ENCODE measurements at places on chromosomes 5 and 9.

- DNase-seq = no peak
Observed at GRCh38 chr9:135241381-135242048, 154.0 kb downstream of the OLFM1 start.

- DNase-seq = no peak
Observed at GRCh38 chr5:55030220-55030619, 6.2 kb downstream of the GZMK start.

DNA sequence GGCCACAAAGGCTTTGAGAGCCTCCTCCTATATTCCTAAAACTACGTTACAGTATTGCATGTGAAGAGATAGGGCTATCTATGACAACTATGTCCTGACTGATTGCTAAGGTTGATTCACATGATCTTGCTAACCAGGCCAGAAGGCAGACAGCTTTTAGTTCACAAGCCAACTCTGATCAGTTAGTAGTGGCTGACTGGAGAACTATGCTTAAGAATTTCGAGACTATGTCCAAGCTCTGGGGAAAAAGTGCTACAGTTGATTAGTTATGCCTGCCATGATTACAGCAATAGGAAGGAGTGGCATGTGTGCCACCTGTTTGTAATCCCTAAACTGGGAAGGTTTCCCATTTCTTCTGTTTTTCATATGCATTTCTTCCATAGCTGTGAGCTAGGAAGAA, 223.4 kb downstream of the DOCK8 start:
- peak; percentile 25 for DNase-seq

- no peak for DNase-seq
Observed at GRCh38 chr9:126519660-126520420, 93.9 kb upstream of the LMX1B start.

DNA sequence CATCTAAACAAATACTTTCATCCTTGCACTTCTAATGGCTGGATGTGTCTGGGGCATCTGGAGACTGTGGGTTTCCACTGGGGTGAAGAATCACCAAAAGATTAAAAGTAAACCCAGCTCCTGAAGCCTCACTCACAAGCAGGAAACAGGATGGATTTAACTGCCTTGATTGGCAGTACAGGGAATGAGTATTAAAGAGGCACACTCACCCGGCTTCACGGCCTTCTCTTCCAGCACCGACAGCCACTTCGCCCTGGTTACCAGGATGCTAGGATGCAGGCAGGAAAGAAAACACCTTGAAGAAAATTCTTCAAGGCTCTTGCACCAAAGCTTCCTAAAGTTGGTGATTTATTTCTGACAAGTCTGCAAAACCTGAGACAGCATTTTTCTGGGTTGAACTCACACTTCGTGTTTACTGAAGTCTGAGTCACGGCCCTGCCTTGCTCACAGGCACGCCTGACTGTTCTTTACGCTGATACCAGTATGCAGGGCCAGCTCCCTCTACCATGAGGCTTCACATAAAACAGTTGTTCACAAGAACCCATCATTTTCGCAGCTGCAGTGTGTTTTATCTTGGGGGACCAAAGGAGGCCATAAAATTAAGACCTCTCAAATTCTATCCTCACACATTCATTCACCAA, 56.5 kb upstream of the ZNF354A start:
- peak; percentile 50 for DNase-seq

GRCh38 chr9:36268007-36268427, 9.8 kb upstream of the GNE start:
- no peak for DNase-seq

GRCh38 chr5:40397976-40398375, 281.7 kb upstream of the PTGER4 start:
- DNase-seq = no peak

GRCh38 chr9:1939466-1939865, 75.7 kb upstream of the SMARCA2 start:
- DNase-seq = no peak

GRCh38 chr5:97846643-97847042, 663.6 kb upstream of the RIOK2 start:
- DNase-seq = no peak

GRCh38 chr9:103183701-103184171, 188.6 kb downstream of the CYLC2 start:
- DNase-seq = peak; percentile 1

- DNase-seq = peak; percentile 63
Observed at GRCh38 chr5:177426566-177427210, at the start of gene GRK6. Gene GRK6 (plus strand): TSS chr5:177426676. CDS start chr5:177426846, 170 bp downstream.

GRCh38 chr5:87069974-87070608, 197.6 kb upstream of the RASA1 start:
- peak; percentile 6 for DNase-seq

DNA sequence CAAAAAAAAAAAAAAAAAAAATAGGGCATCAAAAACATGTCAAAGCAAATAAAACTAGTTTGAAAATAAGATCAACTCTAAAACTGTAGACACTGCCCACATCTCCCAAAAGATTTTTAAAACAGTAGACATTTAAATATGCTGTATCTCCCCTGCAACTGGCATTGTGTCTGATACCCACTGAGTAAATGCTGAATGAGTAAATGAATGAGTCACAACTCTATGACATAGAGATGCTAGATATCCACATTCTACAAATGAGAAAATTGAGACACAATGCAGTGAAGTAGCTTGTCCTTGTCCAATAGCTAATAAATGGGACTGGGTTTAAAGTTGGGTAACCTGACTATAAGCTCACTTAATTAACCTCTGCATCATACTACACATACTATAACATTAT, 14.1 kb upstream of the MAP1B start:
- no peak for DNase-seq

- no peak for DNase-seq
Observed at GRCh38 chr9:122252796-122253195, 11.8 kb downstream of the RBM18 start.

DNA sequence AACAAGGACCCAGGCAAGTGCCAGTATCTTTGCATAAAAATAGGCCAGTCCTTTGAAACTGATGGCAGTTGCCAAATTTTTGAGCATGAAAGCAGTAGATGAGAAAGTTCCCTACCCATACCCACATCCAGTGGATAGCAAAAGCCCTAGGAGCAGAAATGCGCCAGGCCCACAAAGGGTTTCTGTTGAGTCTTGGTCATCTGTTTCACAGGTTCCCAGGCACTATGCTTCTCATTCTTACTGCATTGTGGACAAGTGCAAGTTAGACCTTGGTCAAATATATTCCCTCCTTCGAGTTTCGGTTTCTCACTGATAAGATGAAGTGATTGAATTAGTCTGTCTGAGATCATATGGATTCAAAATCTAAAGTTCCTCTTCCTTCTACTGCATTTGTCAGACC, 152.3 kb downstream of the NR3C1 start:
- DNase-seq = peak; percentile 54

DNA sequence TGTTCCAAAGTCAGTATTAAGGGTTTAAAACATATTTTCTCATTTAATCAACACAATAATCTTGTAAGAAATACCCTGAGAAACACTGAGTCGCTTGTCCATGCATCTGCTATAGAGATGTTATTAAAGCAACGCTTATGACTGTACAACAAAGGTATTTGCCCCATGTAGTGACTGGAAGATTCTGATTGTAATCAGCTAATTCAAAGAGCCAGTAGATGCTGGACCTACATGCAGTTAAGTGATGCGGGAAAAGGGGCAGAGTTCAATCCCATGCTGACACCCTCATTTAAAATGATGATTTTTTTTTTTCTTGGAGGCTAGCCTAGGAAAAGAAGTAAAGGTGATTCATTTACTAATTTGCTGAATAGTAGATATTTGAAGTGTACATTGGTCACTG, 149.3 kb upstream of the MTAP start:
- DNase-seq = no peak

GRCh38 chr5:4479426-4479825, 660.7 kb upstream of the ADAMTS16 start:
- no peak for DNase-seq

DNA sequence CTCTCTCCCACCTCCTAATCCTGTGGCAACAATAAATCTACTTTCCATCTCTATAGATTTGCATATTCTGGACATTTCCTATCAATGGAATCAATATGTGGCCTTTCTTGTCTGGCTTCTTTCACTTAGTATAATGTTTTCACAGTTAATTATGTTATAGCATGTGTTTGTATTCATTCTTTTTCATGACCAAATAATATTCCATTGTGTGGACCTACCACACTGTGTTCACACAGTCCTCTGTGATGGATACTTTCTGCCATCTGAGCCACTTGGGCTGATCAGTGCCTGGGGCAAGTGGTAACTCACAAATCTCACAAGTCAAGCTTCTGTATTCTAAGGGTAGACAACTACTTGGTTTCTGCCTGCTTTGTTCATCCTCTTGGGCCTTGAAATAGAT, 48.7 kb upstream of the POMT1 start:
- DNase-seq = no peak

DNA sequence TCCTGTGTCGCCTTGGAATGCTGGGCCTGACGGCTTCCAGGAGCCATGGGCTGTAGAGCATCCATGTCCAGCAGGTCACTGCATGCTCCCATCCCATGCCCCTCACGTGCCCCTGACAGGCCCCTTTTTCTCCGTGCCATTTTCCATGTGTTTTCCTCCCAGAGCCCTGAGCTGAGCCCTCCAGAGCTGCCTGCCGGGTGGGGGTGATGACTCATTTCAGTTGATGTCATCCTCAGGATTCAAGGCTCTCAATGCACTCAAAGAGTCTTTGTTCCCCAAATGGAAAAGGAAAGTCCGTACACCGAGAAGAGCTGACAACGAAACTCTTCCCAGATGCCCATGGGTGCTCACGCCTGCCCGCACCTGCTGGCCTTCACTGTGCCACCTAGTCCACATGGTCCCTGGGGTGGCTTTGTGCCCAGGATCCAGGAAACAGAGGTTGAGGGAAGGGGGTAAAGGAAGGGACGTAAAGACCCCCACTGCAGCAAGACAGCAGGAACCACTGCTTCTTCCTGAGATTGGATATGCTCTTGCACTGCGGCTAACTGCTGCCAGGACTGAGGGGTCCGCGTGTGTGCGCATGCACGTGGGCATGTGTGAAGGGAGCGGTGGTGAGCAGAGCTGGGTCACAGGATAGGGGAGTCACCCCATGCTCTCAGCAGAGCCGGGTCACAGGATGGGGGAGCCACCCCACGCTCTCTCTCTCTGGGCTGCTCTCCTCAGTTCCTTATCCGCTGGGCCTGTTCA, 27.6 kb downstream of the COL15A1 start:
- peak; percentile 31 for DNase-seq

GRCh38 chr5:42799668-42800114, 12.0 kb downstream of the SELENOP start:
- DNase-seq = no peak

DNA sequence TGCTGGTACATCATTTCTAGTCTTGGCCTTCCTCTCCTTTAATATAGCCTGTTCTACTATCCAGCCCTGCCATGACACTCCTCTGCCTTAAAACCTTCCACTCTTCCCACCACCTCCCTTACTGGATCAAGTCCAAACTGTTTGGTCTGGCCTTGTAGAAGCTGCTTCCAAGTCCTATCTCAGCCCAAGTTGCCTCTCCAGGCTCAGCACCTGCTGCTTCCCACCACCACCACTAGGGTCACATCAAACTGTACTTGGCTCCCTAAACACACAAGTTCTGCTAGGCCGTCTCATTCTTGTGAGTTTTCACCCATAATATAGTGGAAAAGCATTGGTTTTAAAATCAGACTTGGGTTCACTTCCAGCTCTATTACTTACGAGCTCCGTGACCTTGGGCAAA, 1.4 kb downstream of the NDUFA8 start:
- peak; percentile 39 for DNase-seq

- no peak for DNase-seq
Observed at GRCh38 chr9:97755618-97756267, 58.6 kb upstream of the XPA start.

DNA sequence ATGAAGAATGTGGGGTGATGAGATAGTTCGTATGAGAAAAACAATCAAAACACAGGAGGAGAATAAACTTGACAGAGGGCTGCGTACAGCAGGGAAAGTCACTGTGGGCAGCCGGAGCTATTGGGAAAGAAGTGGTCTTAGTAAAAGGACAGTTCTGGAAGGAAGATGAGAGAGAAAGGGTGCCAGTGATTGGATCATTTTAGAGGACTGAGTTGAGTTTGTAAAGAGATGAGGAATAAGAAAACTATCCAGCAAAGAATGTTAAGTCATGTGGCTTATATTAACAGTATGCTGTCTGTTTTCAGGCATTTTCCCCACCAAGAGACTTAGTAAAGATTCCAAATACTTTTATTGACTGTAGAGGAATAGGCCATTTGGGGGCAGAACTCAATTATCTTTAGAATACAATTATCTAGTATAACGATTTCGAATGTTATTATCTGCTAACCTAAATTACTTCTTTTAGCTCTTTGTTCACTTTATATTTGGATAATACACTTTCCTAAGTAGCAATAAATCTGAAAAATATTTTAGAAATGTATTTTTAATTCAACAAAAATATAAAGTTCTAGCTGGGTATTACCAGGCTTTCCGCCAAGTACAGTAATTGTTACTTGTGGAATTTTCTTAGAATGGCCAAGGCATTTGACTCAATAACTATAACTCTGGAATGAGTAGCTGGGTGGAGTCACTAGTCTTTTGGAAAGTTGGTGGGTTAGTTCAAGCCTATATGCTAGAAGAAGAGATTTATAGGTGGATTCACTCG, 15.5 kb upstream of the LOX start:
- DNase-seq = no peak

DNA sequence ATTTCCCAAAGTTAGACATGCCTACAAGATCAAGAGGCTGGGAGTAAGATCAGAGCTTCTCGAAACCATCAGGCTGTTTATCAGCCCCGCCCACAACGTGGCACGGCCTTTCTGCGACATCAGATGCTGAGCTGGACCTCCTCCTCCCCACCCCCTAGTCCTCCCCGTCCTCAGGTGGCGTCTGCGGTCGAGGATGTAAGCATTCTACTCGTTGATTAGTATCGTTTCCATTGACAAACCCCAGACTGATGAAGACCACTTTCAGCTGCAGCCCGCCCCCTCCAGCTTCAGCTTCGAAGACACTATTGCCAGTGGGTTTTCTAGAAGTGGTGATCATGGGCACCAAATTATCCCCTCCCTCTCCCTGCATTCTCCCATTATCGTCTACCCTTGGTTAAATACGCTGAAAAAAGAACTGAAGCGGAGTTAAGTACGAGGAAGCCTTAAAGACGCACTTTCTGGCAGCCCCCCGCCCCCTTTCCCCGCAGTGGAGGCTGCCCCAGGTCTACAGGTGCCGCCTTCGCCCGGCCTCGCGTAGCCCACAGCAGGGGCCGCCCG, 1.1 kb downstream of the PPIC start:
- peak; percentile 23 for DNase-seq

DNA sequence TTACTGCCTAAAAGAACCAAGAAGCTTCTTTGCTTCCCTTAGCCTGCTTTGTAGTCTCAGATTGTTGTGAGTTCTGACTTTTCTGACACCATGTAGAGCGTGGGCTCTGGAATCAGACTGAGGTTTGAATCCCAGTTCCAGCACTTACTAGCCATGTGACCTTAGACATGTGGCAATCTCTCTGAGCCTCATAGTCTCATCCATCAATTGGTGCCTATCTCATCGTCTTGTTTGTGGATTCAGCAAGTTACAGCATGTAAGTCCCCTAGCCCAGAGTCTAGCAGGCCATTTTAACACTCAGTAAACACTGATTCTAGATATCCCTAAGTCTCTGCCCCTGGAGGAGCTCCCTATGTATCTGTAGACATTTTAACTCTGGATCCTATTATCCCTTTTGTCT, 94.7 kb downstream of the ANGPTL2 start:
- DNase-seq = peak; percentile 52

- DNase-seq = peak; percentile 61
Observed at GRCh38 chr5:7391814-7392692, 3.9 kb upstream of the ADCY2 start.

- no peak for DNase-seq
Observed at GRCh38 chr5:2442496-2443354, 308.8 kb downstream of the IRX2 start.
